ENCODE measurements at places on chromosomes 2 and 18.
A peak's percentile ranks its signal among the peaks of the same experiment; 100 is the strongest.

- peak; percentile 37 for DNase-seq
These were observed 142.2 kb upstream of the PXDN start for GRCh38 chr2:1886405-1886992.

DNA sequence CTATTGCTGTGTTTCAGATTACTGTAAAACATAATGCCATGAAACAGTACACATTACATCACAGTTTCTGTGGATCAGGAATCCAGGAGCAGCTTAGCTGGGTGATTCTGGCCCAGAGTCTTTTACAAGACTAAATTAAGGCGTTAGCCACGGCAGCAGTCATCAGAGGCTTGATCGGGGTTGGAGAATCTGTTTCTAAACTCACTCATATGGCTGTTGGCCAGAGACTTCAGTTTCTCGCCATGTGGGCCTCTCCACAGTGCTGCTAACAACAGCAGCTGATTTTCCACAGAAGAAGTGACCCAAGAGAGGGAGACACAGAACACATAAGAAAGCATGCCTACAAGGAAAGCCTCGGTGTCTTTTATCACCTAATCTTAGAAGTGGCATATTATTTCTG, 89.2 kb upstream of the MYO3B start:
- DNase-seq = no peak

DNA sequence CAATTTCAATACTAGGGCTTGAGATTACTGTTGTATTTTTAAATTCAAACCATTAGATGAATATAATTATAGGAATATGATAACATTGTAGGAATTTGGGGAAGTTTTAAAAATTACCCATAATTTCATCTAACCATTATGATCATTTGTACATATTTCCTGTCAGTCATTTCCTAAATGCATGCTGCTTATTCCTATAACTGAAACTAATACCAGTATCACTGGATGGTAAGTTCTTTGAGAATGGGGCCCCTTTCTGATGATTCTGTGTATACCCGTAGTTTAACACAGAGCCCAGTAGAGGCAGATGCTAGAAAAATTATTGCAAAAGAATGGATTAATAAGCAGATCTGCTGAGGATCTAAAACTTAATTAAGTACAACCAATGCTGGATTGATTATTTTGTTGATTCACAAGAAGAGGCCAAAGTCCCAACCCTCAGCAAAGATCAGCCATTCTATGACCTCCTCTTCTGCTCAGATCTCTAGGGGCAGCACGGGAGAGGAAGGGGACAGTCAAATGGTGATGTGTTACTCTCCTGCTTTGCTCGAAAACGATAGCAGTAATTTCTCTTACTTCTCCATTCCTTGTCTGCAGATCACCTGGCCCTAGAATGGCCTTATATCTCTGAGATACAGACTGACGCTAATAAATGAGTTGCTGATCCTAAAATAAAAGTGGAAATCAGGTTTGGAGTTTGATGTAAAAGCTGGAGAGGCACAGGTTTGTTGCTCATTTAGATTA, 69.5 kb upstream of the PELI1 start:
- no peak for DNase-seq

DNA sequence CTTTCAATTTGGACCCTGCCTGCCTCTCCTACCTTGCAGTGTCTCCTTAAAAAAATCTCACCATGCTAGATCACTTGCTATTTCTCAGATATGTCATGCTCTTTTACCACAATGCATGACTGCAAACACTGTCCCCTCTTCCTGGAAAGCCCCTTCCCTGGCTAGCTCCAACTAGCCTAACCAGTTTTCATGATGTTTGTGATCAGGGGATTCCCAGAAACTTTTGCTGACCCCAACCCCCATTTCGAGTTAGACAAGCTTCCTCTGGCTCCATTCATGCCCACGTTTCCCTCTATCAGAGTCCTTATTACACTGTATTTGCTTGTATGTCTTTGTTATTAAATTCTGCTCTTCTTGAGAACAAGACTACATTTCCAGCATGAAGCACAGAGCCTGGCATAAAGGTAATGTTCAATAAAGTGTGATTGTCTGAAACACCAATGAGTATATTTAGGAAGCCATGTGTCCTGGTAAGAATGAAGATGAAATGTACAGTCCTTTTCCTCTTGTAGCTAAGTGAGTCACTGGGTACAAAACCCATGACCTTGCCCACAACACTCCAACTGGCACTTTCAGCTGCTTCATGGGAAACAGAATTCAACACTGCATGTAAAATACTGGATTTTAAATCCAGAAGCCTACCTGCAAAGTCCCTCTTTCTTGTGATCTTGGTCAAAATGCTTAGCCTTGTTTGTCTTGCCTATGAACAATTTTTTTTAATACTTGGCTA, 62.0 kb upstream of the ATL2 start:
- no peak for DNase-seq

Data from Jurkat, Clone E6-1 (cell line).